ENCODE measurements at places on chromosomes 1 and 21.

DNA sequence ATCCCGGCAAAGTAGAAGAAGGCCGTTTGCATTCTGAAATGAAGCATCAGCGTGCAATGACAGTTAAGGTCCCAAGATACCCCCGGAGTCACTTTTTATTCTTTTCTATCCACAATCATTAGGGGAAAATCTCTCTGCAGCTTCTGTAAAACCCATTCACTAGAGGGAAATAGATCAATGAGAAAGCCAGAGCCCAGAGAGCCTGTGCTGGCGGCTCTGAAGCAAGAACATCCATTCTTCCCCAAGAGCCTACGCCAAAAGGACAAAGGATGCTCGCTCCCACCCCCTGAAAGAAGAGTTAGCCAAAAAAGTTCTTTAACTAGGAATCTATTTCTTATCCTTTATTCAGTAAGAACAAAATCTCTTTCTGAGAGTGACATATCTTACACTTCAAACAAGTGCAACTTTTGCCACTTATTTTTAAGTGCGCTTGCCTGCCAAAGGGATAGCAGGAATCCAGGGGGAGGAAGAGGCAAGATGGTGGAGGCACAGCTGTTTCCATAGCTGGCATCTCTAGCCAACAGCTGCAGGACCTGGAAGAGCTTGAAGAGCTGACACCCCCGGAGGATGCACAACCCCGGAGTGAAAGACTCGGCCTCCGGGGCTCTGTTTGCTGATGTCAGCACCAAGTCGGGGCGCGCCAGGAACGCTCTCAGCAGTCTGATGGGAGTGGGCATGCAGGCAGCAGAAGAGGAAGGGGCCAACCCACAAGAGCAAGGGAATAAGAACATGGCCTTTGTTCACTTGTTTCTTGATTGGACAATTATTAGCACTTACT, 68.7 kb downstream of the KCNN3 start:
- no peak for DNase-seq

DNA sequence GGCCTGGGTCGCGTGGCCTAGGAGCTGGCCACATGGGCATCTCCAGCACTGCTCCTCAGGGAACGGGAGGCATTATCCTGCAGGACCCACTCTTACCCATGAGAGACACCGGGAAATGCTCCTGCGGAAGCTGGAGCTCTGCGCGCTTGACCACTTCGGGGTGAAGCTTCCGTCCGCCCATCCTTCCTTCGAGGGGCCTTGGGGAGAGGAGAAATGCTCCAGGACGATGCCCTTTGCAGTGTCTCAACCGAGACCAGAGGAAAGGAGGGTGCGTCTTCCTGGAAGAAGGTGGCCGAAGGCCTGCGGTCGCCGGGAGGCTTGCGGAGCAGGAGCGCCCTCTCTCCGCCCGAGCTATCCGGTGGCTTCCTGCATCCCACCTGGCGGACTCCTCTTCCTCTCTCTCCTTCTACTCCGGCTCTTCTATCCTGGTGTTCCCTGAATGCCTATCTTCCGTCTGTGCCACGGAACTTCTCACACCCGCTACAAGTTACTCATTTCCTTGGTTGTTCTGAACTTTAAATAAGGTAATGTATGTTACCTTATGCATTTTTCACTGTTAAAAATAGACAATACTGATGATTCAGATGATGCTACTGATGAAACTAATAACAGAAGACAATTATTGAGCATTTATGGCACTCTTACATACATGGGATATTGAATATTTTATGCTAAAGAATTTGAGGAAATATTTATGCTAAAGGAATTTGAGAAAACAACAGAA, 91.4 kb downstream of the PRKAB2 start:
- no peak for DNase-seq

DNA sequence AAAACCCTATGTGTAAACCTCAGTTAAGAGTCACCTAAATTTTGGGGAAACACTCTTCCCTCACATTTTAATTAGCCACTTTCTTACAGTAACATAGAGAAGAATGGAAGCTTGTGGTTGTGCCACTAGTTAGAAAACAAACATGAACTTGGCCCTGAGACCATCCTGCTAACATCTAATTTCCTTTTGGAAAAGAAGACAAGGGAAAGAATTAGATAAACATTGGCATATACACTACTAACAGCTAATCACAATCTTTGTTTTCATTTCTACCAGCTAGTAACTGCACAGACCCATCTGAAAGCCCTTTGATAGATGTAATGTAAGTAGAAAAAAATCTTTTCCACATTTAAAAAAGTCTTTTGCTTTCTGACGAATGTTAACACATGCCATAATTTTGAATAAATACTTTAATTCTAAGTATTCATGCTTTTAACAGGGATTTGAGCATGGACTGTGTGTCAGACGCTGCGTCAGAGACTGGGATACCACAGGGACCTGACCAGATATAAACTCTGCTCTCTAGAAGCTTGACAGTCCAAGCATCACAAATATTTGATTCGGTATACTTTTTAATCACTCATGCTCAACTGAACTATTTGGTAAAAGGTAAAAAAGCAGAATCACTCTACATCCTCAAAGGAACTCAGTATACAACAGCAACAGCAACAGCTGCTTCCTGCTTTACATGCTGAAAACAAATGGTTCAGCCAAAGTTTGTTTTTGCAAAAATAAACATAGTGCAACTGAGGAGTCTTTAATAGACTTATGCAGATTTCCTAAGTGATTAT, 30.2 kb downstream of the DPH5 start:
- DNase-seq, result no peak

- DNase-seq, result no peak
These were observed 87.0 kb upstream of the MAGI3 start for GRCh38 chr1:113303267-113303666.

- DNase-seq, result no peak
These were observed 221.6 kb downstream of the SEC16B start for GRCh38 chr1:177748080-177748801.

DNA sequence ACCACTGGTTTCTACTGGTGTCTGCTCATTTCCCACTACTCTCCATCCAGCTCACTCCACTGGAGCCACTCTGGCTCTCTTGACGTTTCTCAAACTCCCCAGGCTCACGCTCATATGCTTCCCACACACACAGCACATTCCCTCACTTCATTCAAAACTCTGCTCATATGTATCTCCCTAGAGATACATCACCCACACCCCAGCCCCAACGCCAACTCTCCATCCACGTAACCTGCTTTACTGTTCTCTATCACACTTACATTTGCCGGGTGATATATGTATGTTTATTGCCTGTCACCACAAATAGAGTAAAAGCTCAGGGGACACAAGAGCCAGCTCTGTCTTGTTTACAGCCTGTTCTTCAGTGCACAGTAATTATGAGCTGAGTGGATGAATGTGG, 22.2 kb downstream of the EBNA1BP2 start:
- no peak for DNase-seq

GRCh38 chr1:61426254-61426653, 298.7 kb downstream of the TM2D1 start:
- no peak for DNase-seq

- DNase-seq, result no peak
These were observed 20.3 kb upstream of the TNFRSF1B start for GRCh38 chr1:12146343-12147112.

- peak; percentile 32 for DNase-seq
These were observed 46.9 kb downstream of the IL23R start for GRCh38 chr1:67213164-67213563.

DNA sequence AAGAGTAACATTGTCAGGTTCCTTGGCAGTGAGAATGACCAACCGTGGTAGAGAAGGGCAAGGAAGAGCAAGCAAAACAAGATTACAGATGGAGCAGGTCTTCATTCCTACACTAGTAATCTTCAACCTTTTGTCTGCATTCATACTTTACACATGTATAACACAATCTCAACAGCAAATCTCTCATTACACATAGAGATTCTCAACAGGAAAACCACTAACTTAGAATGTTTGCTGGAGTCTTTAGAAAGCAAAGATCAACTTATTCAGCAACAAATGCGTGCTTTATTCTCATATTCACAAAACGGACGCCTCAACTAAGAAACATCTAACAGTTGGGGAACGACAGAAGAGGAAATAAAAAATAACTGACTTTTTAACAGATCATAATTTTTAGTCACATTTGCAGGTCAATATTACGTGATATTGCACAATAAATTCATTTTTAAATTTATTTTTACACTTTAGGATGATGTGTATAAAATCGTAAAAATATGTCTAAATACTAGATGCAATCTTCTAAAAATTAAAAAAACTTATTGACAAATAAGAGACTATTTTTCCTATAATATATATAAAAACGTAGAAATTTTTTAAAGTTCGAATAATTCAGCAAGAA, 82.9 kb downstream of the ARID4B start:
- DNase-seq, result no peak

GRCh38 chr1:43868741-43869067, 64.9 kb upstream of the ARTN start:
- no peak for DNase-seq

- DNase-seq, result no peak
These were observed 26.2 kb downstream of the KIF1B start for GRCh38 chr1:10236405-10237156.

DNA sequence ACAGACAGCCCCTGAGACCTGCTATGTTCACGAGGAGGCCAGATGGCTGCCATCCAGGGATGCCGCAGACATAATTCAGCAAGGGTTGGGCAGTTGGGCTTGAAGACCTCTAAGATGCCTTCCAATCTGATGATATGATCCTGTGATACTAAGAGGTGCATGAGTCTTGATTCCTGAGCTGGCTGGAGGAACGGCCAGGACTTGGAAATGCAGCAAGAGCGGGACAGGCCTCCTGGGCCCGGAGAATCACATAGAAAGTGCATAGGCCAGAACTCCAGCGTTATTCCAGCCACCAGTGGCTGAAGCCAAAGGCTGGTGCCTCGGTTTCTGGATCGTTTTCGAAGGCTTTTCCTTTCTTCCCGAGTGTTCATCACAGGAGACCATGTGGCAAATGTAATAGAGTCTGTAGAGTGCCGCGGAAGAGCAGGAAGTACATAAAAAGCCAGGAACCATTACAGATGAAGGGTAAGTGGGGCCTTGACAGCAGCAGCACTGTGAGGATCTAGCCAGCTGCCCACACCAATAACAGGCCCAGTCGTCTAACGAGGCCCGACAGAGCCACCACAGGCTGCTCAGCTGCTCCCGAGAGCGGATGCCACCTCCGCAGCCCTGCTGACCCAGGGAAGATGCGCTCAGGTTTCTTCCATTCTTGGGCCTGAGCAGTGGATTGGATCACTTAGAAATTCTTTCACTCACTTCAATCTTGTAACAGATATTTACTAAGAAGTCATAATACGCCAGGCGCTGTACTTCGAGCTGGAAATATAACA, 14.0 kb upstream of the LHX4 start:
- no peak for DNase-seq

GRCh38 chr21:37182222-37182621, 84.9 kb downstream of the VPS26C start:
- no peak for DNase-seq

GRCh38 chr1:218350035-218350525, 4.9 kb downstream of the TGFB2 start:
- no peak for DNase-seq

GRCh38 chr1:92084651-92085050, 4.5 kb downstream of the BTBD8 start:
- DNase-seq, result no peak

DNA sequence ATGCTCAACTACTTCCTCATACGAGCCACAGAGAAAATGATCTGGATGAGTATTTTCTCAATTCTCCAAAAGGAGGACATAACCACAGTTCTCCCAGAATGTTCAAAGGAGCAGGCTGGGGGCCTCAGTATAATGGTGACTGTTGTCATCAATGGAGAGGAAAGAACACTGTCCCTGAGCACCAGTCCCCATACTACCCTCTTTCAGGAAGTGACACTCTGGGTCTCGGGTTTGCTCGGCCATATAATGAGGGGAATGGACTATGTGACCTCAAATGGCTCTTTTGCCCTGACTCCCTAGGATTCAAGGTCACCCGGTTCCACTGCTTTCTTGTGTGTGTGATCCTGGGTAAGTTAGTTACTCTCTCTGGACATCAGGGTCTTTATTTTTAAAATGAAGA, 22.8 kb downstream of the SLC9A1 start:
- DNase-seq, result no peak

DNA sequence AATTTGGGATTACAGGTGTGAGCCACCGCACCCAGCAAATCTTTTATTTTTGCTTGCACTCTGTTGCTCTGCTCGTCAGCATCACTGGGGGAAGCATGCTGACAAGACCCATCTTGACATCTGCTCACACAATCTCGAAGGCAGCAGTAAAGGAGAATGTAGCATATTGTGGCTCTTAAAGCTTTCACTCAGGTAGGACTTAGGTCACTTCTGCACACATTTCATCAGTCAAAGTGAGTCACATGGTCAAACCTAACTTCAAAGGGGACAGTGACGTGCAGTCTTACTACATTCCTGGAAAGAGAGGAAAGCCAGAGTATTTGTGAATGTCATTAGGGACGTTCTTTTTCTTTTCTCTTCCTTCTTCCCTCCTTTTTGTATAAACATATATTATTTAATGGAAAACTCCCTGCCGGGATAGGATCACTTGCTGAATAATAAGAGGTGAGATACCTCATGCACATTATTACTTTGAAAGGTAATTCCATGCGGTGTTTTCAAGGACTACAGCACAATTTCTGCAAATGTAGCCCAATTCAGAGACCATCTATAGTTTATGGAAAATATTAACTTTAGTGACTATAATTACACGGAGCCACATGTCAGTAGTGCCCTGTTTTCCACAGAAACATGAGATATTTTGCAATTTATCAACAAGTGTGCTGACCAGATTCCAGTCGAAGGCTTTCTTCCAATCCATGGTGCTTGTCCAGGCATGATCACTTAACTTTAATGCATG, 19.3 kb upstream of the ACBD6 start:
- DNase-seq, result no peak

DNA sequence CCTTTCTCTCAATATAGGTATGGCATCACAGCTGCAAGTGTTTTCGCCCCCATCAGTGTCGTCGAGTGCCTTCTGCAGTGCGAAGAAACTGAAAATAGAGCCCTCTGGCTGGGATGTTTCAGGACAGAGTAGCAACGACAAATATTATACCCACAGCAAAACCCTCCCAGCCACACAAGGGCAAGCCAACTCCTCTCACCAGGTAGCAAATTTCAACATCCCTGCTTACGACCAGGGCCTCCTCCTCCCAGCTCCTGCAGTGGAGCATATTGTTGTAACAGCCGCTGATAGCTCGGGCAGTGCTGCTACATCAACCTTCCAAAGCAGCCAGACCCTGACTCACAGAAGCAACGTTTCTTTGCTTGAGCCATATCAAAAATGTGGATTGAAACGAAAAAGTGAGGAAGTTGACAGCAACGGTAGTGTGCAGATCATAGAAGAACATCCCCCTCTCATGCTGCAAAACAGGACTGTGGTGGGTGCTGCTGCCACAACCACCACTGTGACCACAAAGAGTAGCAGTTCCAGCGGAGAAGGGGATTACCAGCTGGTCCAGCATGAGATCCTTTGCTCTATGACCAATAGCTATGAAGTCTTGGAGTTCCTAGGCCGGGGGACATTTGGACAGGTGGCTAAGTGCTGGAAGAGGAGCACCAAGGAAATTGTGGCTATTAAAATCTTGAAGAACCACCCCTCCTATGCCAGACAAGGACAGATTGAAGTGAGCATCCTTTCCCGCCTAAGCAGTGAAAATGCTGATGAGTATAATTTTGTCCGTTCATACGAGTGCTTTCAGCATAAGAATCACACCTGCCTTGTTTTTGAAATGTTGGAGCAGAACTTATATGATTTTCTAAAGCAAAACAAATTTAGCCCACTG, 11.5 kb downstream of the HIPK1 start:
- no peak for DNase-seq

GRCh38 chr1:179030683-179031082, 5.0 kb downstream of the FAM20B start:
- no peak for DNase-seq
